Stimulated activated CD8-positive, alpha-beta memory T cell treated with anti-CD3 and anti-CD28 coated beads, Interleukin-7, amount 100 ng/mL, for 48 hours (primary cell): ENCODE measurements at places on chromosomes 13 and 19.

GRCh38 chr13:32168131-32168530, 136.6 kb downstream of the FRY start:
- DNase-seq, result no peak

DNA sequence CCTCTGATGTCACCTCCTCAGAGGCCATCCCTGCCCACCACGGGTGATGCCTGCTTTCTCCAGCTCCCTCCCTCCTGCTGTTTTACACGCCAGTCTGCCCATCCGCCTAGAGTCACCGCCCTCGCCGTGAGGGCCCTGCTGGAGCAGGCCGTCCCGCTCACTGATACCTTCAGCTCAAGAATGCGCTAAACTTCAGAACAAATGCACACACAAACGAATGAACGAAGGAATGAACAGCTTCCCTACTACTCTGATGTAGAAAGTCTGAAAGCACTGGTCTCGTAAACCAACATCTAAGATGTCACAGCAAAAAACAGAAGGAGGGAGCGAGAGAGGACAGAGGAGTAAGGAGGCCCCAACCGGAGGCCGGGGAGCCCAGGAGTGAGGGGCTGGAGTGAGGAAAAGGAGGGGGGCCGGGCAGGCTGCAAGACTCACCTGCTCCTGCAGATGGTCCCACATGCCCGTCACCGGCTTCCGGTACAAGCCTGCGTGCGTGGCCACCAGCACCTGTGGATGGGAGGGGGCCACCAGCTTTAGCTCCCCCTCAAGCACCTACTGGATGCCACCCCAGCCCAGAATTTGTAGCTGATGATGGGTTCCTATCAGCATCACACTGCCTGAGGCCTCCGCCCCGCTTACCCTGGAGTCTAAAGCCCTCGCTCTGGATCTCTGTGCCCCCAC, 4.0 kb downstream of the PNKP start:
- DNase-seq, result no peak

GRCh38 chr13:114149774-114150740, 17.6 kb upstream of the RASA3 start:
- DNase-seq, result no peak

DNA sequence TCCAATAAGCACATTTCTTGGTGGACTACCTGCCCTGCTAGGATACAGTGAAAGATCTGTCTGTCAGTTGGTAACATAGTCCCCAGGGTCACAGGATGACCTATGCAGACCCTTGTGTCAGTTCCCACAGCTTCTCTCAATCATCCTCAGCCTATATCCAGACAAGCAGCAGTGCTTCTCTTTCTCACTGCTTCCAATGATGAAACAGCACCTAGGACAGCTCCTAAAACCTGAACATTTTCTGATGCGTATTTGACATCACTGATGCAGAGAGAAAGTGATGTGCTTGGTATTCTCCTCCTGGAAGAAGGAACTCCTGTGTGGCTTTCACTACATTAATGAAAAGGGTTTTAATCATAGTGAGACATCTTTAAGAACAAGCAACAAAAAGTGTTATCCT, 43.7 kb downstream of the ZNF557 start:
- DNase-seq, result no peak

DNA sequence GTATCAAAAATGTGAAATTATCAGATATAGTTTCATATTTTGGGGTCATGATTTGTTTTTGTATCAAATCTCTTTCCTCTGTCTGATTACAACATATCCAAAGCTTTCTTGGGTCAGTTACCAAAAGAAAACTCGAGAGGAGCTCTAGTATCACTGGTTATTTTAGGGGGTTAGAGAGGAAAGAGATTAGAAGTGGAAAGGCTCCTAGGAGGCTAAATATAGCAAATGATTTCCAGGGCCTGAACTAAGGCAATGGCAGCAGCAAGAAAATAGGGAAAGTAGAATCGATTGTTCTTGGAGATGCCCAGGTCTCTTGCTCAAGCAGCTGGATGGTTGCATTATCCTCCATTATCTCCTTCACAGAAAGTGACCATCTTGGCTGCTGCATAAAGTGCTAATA, 72.9 kb downstream of the NHLRC3 start:
- no peak for DNase-seq
